ENCODE measurements at places on chromosomes 6 and 20.

DNA sequence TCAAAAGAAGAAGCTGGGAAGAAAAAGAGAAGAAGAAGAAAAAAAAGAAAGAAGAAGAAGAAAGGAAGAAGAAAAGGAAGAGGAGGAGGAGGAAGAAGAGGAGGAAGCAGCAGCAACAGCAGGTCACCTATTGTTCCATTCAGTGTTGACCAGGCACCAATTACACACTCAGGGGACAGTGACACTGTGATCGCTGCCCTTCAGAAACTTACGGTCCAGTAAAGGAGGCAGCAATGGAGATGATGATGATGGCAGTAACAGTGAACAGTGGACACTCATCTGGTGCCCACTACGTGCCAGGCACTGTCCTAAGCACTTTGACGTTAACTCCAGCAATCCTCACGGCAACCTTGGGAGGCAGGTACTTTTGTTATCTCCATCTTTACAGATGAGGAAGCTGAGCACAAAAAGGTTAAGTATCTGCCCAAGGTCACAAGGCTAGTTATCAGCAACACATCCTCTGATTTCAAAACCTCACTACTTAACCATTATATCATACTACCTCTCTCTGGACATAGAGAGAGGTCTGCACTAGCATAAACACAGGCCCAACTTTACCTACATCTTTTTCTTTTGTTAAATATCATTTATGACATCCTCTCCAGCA, 83.2 kb downstream of the SLC22A23 start:
- no peak for DNase-seq

GRCh38 chr6:6891949-6892461, 215.8 kb upstream of the RREB1 start:
- DNase-seq = no peak

- no peak for DNase-seq
These were observed 17.8 kb upstream of the ARFGEF2 start for GRCh38 chr20:48903705-48904104.

GRCh38 chr6:22064558-22064957, 232.3 kb downstream of the PRL start:
- no peak for DNase-seq

- no peak for DNase-seq
These were observed 1.1 kb upstream of the JARID2 start for GRCh38 chr6:15244620-15245360.

DNA sequence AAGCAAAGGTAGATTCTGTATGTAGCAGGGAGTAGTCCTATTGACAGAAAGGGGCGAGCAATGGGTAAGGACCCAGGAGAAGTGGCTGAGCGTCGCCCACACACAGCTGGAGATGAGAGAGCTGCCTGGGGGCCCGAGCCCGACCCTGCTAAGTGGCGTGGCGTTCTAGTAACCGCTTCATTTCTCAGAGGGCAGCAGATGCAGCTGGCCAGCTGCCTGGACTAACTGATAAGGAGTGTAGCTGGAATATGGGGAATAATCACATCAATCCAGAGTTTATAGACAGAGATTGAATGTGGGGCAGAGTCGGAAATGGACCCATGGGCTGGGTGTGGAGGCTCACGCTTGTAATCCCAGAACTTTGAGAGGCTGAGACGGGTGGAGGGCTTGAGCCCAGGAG, 64.4 kb downstream of the EZR start:
- DNase-seq = no peak

GRCh38 chr6:3911130-3911529, 62.0 kb downstream of the FAM50B start:
- no peak for DNase-seq

DNA sequence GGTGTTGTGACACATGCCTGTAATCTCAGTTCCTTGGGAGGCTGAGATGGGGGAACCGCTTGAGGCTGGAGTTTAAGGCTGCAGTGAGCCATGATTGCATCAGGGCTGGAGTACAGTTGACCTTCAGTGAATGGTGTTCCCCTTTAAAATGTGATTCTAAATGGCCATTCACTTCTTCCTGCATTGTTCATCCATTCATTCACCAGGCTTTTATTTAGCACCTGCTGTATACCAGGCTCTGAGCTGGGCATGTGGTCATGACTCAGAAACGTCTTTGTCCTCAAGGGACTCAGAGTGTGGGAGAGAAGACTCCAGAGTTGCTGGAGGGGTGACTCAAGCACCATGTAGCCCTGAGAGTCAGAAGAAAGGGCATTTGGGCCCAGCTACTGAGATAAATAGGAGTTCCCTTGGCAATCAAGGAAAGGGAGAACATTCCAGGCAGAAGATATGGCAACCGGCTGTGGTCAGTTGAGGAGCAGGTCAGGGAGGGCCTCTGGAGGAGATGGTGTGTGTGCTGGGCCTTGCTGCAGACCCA, 101.1 kb downstream of the DLGAP4 start:
- no peak for DNase-seq

- no peak for DNase-seq
These were observed 1079.3 kb downstream of the EPHA7 start for GRCh38 chr6:92339936-92340640.

DNA sequence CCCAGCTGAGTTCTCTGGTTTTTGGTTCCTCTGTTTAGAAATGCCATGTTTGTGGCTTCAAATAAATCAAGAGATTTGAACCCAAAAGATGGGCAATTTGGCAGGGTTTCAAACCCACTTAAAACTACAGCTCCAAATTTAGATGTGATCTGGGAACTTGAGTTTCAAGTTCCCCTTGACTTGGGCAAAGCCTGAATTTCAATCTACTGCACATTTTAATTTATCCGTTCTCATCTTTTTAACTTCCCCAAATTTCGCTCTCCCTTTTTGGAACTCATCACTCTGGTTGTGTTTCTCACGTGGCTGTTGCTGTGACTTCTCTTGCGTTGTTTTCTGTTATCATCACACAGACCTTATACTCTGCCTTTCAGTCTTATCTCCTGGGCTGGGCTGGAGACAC, 230.9 kb downstream of the CDC5L start:
- peak; percentile 6 for DNase-seq

- DNase-seq = no peak
These were observed 494.7 kb upstream of the MARCKS start for GRCh38 chr6:113362301-113363047.

- no peak for DNase-seq
These were observed 65.2 kb upstream of the CCN2 start for GRCh38 chr6:132016396-132016795.

- no peak for DNase-seq
These were observed 109.1 kb downstream of the DACT2 start for GRCh38 chr6:168210239-168211105.

- DNase-seq = peak; percentile 10
These were observed 2.7 kb upstream of the MEI4 start for GRCh38 chr6:77650098-77650663.

DNA sequence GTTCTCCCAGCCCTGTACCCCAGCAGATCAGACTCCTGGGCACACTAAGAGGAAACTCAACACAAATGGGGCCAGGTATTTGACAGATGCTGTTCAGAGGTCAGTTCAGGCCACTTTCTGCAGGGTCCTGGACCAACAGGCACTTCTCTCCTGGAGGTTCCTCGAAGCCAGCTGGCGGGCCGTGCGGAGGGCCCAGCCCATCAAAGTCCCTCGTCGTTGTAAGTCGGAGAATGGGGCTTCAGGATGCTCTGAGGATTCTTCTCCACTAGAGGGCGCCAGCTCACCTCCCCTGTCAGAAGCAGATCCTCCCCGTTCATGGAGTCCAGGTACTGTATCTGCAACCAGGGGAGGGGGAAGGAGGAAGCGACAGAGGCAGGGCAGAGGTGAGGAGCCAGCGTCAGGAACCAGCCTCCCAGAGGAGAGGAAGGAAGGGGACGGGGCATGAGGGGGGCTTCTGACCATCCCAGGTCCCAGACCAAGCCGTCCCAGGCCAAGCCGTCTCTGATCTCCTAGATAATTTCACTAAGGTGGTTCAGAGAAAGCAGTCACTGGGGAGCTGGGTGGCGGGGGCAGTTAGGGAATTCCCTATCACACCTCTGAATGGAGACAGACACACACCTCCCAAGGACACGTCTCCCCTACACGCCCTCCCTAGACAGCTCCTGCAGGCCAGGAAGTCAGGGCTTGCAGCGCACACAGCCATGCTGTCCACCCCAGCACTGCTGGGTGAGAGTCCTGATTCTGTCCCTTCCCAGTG, 11.7 kb upstream of the FAM83C start:
- DNase-seq = peak; percentile 33

- DNase-seq = no peak
These were observed 25.6 kb upstream of the SULF2 start for GRCh38 chr20:47810721-47811347.

- no peak for DNase-seq
These were observed 161.1 kb upstream of the EPHA7 start for GRCh38 chr6:93580446-93580845.

DNA sequence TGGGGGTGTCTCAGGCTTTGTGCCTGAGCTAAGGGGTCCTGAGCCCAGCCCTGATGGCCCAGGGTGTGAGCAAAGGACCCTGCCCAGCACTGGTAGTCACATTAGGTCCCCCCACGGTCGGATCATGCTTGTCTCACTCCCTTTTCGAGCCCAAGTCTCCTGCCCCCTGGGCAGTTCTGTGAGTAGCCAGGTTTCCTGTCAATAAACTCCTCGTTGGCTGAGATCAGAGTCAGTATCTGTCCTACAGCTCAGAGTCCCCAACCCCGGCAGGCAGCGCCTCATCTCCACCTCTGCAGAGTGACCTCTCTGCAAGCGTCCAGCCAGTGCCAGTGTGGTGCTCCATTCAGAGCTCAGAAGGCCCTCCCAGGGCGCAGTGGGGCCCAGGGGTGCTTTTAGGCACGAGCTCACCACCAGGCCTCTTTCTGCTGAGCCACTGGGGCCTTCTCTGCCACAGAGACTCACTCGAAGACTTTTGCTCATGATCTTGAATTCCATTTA, 93.7 kb upstream of the PMEPA1 start:
- DNase-seq = no peak

GRCh38 chr20:33162313-33162712, 5.6 kb upstream of the BPIFA2 start:
- DNase-seq = no peak

DNA sequence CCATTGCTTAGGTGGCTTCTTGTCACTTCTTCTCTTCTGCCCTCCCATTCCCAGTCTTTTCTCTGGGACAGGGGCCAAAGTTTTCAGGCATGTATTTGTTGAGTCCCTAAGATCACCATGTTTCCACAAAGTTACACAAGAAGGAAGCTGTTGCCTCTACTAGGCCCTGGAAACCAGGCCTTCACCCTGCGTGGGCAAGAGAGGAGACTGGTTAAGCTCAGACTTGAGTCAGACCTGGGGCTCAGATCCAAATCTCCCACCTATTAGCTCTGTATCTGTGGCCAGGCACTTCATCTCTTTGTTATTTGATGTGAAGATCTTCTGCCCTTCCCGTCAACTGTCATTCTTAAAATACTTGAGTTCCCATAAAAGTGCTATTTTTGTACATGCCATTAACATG, 154.6 kb downstream of the SASH1 start:
- DNase-seq = no peak

DNA sequence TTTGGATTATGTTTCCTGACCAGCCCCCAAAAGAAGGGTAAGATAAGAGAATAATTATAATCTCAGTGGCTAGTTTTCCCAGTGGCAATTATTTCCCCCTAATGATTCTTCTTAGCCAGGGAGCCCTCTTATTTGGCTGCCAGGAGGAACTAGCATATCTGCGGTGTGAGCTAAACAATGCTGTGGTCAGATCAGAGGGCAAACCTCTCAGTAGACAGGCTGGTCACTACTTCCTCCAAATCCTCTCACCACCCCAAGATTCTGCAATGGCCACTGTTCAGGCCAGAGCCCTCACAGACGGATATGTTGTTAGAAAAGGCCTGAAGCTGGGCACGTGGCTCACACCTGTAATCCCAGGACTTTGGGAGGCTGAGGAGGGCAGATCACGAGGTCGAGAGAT, 273.4 kb upstream of the SASH1 start:
- no peak for DNase-seq

DNA sequence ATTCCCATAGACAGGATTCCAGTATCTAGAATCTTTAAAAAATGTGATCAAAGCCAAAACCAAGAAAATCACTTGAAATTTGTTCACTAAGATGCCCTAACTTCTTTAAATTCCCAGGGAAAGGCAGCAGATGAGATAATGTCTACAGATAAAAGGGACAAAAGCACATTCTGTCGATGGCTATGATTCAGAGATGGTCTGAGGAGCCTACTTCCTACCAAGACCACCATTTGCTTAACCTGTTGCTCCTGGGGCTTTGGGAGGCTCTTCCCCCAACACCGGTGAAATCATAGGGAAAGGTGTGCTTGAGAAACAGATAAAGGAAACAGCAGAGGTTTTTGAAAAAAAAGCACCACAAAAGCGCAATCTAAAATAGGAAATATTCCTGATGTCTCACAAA, 118.3 kb upstream of the MAP7 start:
- no peak for DNase-seq

DNA sequence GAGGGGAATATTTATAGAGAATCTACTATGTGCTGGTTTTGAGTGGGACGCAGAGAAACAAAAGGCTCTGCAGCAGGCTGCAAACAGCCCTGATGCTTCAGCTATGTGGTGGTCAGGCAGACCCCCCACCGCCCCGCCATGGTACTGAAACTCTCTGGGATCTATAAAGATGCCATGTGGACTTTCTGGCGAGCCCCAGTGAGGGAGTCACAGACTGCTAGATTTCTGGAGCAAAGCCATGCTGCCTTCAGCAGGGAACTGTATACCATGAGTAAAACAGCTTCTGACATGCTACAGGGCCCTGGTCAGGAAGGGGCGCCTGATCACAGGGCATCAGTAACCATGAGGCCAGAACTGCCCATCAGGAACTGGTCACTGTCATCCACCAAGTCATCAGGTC, 19.2 kb upstream of the BPIFB1 start:
- DNase-seq = no peak

GRCh38 chr6:48714699-48715098, 603.7 kb upstream of the PTCHD4 start:
- no peak for DNase-seq

GRCh38 chr6:31321820-31322219, 35.2 kb downstream of the HLA-B start:
- no peak for DNase-seq

DNA sequence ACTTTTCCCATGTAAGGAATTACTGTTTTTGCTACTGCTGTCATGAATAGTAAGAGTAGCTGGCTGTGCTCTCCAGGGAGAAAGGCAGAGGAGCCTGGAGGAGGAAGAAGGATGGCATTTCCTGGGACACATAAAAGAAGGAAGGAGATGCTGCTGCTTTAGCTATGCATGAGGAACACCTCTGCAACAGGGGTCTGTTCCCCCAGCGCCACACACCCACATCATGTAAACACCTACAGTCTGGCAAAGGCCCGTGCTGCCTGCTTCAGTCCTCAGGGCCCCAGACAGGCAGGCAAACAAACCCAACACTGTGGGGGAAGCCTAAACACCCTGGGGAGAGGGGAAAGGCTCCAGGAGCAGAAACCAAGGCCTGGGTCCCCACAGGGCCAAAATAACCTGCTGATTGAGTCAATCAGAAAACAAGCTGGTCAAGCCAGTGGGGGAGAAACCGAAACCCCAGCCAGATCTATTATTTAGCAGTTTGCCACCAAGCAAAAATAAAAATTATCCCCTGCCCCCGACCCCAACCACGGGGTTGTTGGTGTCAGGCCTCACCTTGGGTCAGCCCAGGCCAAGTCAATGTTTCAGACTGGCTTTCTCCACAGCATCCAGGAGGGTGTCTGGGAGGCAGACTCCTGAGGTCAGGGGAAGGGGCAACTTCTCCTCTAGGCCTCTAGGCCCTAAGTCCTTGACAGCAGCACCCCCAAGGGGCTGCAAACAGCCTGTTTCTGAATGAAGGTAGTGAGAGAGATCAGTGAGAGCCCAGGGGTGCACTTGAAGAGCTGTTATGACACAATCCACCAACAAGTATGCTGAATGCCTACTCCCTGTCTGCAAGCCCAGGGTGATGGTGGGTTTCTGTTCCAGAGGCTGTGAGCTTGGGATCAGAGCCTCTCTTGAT, 34.6 kb upstream of the SCUBE3 start:
- DNase-seq = no peak

GRCh38 chr6:26198722-26199056, 111.5 kb downstream of the HFE start:
- DNase-seq = no peak
